Inflammatory macrophage treated with lipopolysaccharide for 1 hour (primary cell): ENCODE measurements at places on chromosomes 1 and 21.

DNA sequence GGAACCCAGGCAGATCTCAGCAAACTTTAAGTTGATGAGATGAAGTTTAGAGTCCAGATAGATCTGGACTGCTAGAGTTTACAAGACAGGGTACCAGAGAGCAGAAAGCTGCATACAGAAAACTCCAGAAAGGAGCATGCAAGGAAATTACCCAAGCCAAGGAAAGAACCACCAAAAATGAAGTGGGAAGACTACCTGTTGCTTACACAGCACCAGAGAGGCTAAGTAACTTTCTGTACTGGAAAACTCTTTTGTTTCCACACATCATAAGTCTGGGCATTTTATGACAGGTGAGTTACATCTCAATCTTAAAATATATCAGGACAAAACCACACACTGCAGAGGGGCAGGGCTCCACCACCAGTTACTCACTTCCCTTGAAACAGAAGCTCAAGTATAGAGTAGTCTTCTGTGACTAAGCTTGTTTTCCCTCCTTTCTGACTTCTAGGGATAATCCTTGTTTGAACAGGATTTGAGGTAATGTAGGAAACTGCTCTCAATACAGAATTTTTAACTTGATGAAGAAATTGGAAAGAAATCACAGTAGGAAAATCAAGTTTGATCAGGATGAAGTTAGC, 17.4 kb upstream of the GJA9 start:
- DNase-seq = no peak

- no peak for DNase-seq
Measured at GRCh38 chr1:156203331-156203730, 9.4 kb downstream of the SLC25A44 start.

- no peak for DNase-seq
Measured at GRCh38 chr1:26721669-26722355, 26.0 kb downstream of the ARID1A start.

DNA sequence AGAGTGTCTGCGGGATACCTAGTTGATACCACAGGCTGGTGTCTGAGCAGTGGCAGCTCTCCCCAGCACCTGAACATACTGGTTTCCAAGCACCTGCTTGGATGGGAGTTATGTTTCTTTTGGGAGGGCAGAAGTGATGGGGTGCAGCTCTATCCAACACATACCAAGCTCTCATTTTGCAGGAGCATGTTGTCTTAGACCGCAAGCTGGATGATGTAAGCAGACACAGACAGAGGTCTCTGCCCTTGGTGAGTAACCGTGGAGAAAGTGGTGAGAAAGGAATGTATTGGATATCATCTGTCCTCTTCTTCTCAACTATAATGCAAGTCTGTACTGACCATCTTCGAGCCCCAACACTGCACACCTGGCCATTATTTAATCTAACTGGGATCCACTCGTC, 37.4 kb downstream of the ZNF496 start:
- DNase-seq = no peak

GRCh38 chr1:200626853-200627534, 6.4 kb upstream of the KIF14 start:
- peak; percentile 32 for DNase-seq

- DNase-seq = peak; percentile 9
Measured at GRCh38 chr1:236877661-236878060, 82.6 kb downstream of the MTR start.

- no peak for DNase-seq
Measured at GRCh38 chr1:159211331-159212136, 6.9 kb downstream of the ACKR1 start.
